ENCODE measurements at places on chromosomes 2 and 18.

- no peak for DNase-seq
Observed at GRCh38 chr18:50190926-50191325, 4.0 kb downstream of the MYO5B start.

GRCh38 chr2:97932975-97933662 lies 62.6 kb downstream of the TMEM131 start:
- DNase-seq, result no peak

- no peak for DNase-seq
Observed at GRCh38 chr2:215970425-215970824, 42.9 kb downstream of the MREG start.

DNA sequence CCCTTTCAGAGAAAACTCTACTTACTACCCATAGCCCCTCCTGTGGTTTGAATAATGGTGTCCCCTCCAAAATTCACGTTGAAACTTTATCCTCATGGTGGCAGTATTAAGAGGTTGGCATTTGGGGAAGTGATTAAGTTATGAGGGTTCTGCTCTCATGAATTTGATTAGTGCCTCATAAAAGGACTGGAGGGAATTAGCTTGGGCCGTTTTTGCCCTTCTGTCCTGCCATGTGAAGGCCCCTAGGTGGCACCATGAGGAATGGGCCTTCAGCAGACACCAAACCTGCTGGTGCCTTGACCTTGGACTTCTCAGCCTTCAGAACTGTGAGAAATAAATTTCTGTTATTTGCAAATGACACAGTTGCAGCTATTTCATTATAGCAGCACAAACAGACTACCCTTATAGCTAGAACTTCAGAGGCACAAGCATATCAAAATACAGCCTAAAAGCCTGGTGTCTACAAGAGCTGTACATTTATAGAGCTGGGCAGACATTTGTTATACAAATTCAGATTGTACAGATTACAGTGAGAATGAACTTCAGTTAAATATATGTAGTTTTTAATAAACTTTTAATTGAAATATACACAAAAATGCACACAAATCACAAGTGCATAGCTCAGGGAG lies 2.6 kb upstream of the PTPN2 start:
- peak; percentile 53 for DNase-seq

DNA sequence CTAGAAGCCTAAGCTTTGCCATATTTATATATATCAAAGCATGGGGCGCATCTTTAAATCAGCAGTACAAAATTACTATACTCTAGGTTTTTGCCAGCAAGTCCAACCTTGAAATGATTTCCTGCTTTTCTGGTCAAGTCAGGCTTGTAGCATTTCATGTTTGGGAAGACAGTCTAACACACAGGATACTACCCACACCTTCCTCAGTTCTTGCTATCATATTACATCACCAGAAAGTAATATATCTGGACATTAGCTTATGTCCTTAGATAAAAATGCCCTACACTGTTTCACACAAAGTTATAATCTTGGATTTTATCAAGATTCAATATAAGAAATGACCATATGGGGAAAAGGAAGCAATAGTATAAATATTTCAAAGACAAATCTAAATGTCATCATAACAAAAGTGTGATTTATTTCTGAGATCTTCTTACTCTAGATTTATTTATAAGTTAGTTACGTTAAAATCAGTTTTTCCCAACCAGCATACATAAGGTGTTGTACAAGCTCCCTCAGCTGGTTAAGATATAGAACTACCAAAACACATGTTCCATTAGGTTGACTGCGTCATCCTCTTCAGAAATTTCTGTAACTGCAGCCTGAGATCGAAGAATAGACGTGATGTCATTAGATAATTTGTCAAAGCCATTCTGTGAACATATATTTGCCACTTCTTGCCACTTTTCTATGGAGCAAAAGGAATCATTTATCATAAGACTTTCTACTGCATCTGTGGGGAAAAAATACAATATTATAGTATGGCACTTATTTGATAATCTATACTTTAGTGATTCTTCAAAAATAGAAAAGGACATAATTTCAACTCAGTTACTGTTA lies 56.6 kb downstream of the CLHC1 start:
- peak; percentile 15 for DNase-seq

GRCh38 chr18:75349668-75350511 lies 77.6 kb downstream of the SMIM21 start:
- no peak for DNase-seq

- peak; percentile 9 for DNase-seq
Observed at GRCh38 chr18:77366720-77367641, 117.3 kb downstream of the GALR1 start.

GRCh38 chr18:7272311-7273049 lies 41.6 kb downstream of the LRRC30 start:
- peak; percentile 59 for DNase-seq

DNA sequence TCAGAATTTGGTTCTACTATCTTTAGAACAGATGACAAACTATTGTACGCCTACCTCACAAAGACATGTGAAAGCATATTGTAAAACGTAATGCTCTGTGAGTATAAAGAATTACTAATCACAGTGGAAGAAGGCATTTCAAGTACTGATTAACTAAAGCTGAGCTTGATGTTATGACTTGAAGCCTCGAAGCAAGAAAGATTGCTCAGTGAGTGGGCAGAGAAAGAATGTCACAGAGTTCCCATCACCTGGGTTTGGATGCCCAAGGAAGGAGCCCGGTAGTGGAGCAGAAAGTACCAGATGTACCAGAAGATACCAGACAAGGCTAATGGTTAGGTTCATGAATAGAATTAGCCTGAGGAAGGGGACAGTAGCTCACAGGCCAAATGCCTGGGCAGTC lies 39.5 kb upstream of the FAM110C start:
- no peak for DNase-seq

GRCh38 chr2:36277146-36277808 lies 78.3 kb upstream of the CRIM1 start:
- no peak for DNase-seq

GRCh38 chr2:105784589-105784988 lies 39.9 kb downstream of the NCK2 start:
- DNase-seq, result no peak

DNA sequence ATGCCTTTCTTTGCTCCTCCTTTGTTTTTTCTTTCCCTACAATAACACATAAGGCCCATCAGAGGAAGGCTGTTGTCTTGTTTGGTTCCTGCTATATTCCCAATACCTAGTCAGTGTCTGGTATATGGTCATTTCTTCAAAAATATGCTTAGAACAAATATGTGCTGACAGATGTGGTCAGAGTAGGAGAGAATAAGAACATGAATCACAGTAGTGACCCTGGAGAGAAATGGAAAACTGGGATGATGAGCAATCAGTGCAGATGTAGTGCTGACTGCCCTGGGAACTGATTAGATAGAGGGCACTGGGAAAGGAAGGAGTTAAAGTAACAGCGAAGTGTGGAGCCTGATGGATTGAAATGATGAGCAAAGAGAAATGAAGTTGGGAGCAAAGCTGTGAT lies 189.4 kb upstream of the LHCGR start:
- no peak for DNase-seq

DNA sequence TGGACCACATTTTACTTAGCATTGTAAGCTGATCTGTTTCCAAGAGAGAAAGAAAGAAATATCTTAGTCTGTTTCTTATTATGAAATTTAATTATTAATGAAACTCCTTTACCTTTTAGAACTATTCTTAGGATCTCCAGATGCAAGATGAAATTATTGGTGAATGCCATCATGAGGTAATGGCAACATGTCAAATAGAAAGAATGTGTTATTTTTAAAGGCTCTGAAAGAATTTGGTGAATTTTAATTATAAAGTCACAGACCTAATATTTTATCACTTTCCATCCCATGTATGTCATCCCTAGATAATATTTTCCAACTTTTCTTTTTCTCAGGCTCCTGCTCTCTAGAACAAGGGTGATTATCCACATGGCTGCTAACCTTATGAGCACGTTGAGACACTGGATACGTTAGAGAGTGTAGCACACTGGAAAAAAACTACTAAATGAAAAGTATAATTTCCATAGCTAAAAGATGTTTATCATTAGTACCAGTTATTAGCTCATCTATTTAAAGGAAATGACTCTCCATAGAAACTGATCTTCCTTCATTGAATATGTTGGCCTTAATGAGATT lies 95.2 kb upstream of the SCG2 start:
- DNase-seq, result no peak

GRCh38 chr2:137437386-137437785 lies 526.9 kb upstream of the HNMT start:
- no peak for DNase-seq

- no peak for DNase-seq
Observed at GRCh38 chr2:133651861-133652260, 83.6 kb upstream of the NCKAP5 start.

- DNase-seq, result peak; percentile 60
Observed at GRCh38 chr2:57720728-57721627, 325.6 kb upstream of the VRK2 start.

DNA sequence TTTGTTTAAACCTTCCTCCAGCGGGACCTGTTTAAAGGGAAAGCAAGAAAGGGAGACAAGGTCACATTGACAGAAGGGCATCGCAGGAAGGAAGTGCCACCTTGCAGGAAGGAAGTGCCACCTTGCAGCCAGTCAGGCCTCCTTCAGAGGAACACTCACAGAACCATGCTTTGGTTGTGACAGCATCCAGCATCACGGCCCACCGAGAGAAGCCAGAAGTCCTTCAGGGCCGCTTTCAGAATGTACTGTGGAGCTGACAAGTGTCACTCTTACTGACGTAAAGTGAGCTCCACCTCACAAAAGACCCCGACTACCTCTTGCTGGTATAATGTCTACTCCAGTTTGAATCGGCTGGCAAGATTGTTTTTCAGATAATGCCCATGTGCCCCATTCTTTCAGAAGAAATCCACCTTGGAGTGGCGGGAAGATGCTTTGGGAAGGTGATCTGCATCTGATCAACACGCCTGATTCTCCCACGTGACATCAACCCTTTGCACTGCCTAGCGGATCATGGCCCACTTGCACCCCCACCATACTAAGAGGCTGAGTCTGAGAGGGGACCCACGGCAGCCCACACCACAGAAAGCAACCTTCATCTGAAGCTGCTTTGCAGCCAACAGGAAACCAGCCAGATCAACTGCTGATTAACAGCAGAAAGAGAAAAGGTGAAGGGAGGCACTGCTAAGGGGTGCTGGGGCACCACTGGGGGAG lies 99.8 kb downstream of the UXS1 start:
- no peak for DNase-seq

- DNase-seq, result no peak
Observed at GRCh38 chr18:7618891-7619442, 51.9 kb downstream of the PTPRM start.

DNA sequence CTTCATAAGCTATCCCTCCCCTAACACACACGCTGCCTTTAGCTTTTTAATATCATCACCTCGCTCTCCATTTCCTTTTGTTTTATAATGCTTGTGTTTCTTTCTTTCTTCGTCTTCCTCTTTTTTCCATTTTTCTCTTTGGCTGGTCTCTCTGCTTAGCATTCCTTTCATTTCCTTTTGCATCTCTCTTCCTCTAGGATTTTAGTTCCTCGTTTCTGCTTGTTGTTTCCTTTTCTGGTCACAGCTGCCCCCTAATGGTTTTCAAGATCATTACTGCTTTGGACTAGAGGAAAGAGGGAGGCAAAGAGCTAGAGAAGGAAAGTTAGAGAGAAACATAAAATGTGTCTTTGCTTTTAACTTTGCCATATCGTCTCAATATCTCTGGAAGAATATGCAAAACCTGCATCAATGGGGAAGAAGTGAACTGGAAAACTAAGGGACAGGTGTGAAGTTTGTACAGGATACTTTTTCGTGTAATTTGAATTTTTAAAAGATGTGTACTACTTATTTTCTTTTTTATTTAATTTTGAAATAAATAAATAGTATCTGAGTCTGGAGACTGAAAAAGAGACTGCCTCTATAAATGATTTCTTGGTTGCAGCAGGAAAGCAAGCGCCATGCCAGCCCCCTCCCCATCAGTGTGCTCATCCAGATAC lies 6.3 kb upstream of the NRP2 start:
- peak; percentile 72 for DNase-seq

DNA sequence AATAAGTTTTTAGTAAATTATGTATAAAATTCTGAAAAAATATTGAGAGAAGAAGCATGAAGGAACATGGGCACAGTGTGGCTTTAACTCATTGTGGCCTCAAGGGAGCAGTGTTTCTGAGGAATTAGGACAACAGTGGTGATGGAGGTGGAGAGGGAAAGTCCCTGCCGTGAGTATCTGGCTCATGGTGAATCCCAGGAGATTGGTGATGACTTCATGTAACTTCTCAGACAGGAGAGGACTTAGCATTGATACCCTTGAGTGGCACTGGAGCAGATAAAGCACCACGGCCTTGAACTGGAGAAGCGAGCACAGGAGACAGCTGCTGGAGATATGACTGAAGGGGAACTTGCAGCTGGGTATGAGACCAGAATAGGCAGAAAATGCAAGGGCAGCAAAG lies 35.0 kb upstream of the LRP1B start:
- DNase-seq, result peak; percentile 61

DNA sequence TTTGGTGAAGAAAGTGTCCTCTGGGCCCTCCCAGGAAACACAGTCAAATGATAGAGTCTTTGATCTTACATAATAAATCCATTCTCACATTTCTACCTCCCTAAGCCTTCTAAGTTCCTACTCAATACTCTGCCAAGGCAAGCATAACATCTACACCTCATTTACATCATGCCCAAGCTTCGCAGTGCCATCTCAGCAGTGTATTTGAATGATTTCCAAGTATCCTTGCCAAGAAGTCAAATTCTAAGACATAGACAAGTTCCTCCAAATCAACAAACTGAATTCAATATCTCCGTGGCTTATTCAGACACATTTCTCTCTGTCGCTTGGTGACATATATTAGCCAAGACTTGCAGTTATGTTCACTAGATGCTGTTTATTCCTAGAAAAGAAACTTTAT lies 8.1 kb upstream of the MLPH start:
- no peak for DNase-seq
